ENCODE measurements at places on chromosomes 2 and 18.

DNA sequence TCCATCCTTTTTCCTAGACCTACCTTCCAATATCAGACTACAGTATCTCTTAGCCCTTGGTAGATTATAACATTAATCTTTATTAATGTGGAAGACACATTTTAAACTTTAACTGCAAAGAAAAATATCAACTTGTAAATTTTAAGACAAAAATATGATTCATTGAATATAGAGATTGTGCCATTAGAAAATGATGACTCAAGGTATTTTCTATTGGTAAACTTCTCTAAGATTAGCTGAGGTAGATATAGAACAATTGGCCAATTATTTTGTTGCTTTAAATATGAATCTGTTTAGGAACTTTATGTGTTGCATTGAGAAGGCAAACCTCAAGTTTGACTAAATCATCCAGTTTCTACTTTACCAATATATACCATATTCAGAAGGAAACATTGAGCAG lies 604.7 kb downstream of the CBLN2 start:
- no peak for DNase-seq
- H3K4me1 ChIP-seq, result no peaks in the 10 kb centered on the region
- H3K27ac ChIP-seq, result no peak overlapping the region
- no peaks in the 10 kb centered on the region for H3K27me3 ChIP-seq
- no peaks in the 10 kb centered on the region for H3K36me3 ChIP-seq
- no peak overlapping the region for H3K4me3 ChIP-seq

GRCh38 chr2:134433979-134434378 lies 180.1 kb downstream of the MGAT5 start:
- no peak overlapping the region for H3K27ac ChIP-seq
- no peaks in the 10 kb centered on the region for H3K27me3 ChIP-seq
- peak; percentile 77 for DNase-seq
- H3K4me3 ChIP-seq, result no peak overlapping the region

GRCh38 chr2:133492719-133493380 lies 75.4 kb downstream of the NCKAP5 start:
- H3K4me3 ChIP-seq, result no peak overlapping the region
- no peaks in the 10 kb centered on the region for H3K36me3 ChIP-seq
- no peak overlapping the region for H3K27ac ChIP-seq
- H3K4me1 ChIP-seq, result peaks cover 34% of the 10 kb centered on the region

GRCh38 chr2:205704127-205704741 lies 21.9 kb downstream of the NRP2 start:
- no peaks in the 10 kb centered on the region for H3K36me3 ChIP-seq
- H3K4me3 ChIP-seq, result no peak overlapping the region
- peaks cover 12% of the 10 kb centered on the region for H3K4me1 ChIP-seq
- DNase-seq, result no peak
- no peak overlapping the region for H3K27ac ChIP-seq

- H3K4me3 ChIP-seq, result no peak overlapping the region
- H3K27me3 ChIP-seq, result no peaks in the 10 kb centered on the region
- H3K27ac ChIP-seq, result no peak overlapping the region
- H3K4me1 ChIP-seq, result no peaks in the 10 kb centered on the region
These were observed 30.7 kb upstream of the PIEZO2 start for GRCh38 chr18:11179959-11180519.

DNA sequence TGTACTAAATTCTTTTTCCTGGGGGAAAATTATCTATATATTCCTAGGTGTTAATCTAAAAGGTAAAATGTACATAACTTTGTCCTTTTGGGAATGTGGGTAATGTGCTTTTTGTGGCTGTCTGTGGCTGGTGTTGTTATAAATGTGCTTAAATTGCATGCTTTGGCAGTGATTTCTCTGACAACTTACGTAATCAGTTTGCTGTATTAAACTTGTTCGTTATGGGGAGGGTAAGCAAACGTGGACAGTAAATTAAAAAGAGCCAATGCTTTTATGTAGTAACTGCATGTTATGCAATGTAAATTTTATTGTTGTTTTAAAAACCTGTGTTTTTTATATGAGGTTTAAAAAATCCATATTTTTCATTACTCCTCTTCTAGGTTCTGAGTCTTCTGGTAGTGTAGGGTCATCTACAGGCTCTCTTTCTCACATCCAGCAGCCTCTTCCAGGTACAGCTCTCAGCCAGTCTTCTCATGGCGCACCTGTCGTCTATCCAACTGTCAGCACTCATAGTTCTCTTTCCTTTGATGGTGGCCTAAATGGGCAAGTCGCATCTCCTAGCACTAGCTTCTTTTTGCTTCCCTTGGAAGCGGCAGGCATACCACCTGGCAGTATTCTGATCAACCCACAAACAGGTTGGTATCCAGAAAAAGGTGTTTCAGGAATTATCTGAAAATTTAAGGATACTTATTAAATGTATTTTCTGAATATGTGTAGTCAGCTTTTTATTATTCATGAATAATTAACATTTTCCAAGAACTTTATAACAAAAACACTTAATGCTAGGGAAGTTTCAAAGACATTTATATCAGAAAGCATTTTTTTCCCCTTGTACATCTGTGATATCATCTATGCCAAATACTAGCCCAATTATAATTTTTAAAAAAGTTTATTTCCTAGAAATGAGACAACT lies 100.2 kb upstream of the UBXN4 start:
- H3K27ac ChIP-seq, result no peak overlapping the region
- H3K27me3 ChIP-seq, result no peaks in the 10 kb centered on the region
- H3K36me3 ChIP-seq, result no peaks in the 10 kb centered on the region
- H3K4me1 ChIP-seq, result no peaks in the 10 kb centered on the region
- DNase-seq, result no peak

DNA sequence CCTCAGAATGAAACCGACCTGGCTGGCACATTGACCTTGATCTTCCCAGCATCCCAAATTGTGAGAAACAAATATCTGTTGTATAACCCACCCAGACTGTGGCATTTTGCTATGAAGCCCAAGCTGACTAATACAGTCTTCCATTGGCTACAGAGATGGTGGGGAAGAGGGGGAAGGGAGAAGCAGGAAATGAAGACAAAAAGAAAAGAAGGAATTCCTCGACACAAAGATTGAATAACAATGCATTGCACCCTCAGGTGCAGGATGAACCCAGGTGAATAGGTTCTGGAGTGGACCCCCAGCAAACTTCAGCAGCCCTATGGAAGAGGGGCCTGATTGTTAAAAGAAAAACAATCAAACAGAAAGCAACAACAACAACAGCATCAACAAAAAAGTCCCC lies 270.7 kb downstream of the FSIP2 start:
- DNase-seq, result no peak
- no peak overlapping the region for H3K27ac ChIP-seq
- no peaks in the 10 kb centered on the region for H3K27me3 ChIP-seq
- no peaks in the 10 kb centered on the region for H3K36me3 ChIP-seq
- no peaks in the 10 kb centered on the region for H3K4me1 ChIP-seq

DNA sequence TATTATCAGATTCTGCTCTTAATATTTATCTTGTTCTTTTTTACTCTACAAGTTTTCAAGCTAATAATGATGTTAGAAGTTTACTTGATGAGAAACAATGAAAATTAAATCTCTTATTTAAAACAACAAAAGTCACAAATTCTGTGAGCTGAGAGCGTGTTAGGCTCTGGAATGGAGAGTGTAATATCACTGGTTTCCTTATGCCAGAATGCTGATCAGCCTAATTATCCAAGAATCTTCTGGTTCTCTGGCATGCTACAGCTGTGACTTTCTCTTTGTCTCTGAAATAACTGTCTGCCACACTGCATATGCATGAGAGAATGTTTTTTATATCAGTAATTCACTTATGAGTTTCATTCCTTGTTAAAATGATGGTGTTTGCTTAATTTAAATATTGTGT lies 236.7 kb downstream of the PARD3B start:
- H3K36me3 ChIP-seq, result no peaks in the 10 kb centered on the region
- DNase-seq, result no peak
- no peaks in the 10 kb centered on the region for H3K27me3 ChIP-seq

- no peak for DNase-seq
- no peaks in the 10 kb centered on the region for H3K27me3 ChIP-seq
- no peaks in the 10 kb centered on the region for H3K4me1 ChIP-seq
- no peak overlapping the region for H3K27ac ChIP-seq
- H3K4me3 ChIP-seq, result no peak overlapping the region
- H3K36me3 ChIP-seq, result no peaks in the 10 kb centered on the region
These were observed 41.3 kb downstream of the CAPN13 start for GRCh38 chr2:30765876-30766470.

GRCh38 chr2:38174646-38175423 lies 98.9 kb upstream of the CYP1B1 start:
- no peaks in the 10 kb centered on the region for H3K27me3 ChIP-seq
- H3K4me1 ChIP-seq, result no peaks in the 10 kb centered on the region
- H3K27ac ChIP-seq, result no peak overlapping the region
- no peak overlapping the region for H3K4me3 ChIP-seq

- H3K27me3 ChIP-seq, result no peaks in the 10 kb centered on the region
- H3K4me1 ChIP-seq, result no peaks in the 10 kb centered on the region
- no peak overlapping the region for H3K27ac ChIP-seq
- H3K36me3 ChIP-seq, result no peaks in the 10 kb centered on the region
These were observed 229.7 kb upstream of the SPRED2 start for GRCh38 chr2:65661980-65662653.

DNA sequence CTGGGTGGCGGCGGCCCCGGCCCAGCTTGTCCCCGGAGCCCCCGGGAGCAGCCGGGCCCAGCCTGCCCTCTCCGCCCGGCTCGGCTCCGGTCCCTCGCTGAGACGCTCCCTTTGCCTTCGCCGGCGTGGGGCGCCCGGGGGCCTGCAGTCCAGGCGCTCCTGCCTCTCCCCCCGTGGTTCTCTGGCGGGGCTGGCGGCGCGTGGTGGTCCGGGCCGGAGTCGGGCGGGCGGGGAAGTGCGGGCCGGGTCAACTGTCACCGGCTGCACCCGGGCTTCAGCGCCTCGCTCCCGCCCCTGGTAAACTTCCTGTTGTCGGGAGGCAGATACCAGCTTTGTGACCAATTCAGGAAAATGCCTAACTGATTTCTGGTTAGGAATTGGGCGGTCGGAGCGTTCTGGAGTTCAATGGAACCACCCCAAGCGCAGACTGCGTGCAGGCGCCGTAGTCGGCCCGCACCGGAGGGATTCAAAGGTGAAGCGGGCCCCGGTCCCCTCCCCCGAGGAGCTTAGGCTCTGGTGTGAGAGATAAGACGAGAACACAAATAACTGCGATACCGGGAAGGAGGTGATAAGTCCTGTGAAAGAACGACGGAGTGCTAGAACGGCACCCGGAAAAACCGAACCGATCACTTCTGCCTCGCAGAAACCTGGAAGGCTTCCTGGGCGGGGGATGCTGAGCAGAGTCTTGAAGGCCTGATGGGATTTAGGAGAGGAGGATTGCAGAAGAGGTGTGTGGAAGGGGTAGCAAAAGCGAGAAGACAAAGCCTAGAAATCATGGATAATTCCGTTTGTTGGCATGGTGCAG lies 891 bp downstream of the CAB39 start:
- peak overlapping the region; percentile 74 for H3K4me3 ChIP-seq
- H3K27me3 ChIP-seq, result no peaks in the 10 kb centered on the region
- H3K4me1 ChIP-seq, result peaks cover 17% of the 10 kb centered on the region
- peak; percentile 82 for DNase-seq

DNA sequence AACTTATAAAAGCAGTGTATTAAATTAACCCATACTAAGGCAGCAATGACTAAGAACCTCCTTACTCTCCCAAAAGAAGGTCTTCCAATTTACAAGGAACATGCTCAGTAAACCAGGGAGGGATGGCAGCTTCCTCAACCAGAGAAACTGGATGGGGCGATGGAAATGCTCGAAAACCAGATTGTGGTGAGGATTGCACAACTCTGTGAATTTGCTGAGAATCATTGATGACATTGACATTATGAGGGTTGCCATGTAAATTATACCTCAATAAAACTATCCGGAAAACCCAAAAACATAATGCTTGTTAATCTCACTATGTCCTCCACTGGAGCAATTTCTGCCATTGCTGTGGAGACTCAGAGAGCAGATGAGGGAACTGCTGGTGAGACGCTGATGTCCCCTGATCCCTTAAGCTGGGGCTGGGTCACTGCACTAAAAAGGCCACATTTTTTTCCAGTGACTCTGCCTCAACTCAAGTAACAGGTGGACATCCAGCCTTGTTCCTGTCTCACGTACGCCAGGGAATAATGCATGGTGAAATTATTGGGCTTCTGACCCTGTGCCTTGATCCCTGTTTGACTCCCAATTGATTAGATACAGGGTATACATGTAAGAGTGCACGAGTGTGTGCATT lies 288.3 kb downstream of the CYP26B1 start:
- H3K4me1 ChIP-seq, result peaks cover 3% of the 10 kb centered on the region
- no peaks in the 10 kb centered on the region for H3K27me3 ChIP-seq
- no peaks in the 10 kb centered on the region for H3K36me3 ChIP-seq

DNA sequence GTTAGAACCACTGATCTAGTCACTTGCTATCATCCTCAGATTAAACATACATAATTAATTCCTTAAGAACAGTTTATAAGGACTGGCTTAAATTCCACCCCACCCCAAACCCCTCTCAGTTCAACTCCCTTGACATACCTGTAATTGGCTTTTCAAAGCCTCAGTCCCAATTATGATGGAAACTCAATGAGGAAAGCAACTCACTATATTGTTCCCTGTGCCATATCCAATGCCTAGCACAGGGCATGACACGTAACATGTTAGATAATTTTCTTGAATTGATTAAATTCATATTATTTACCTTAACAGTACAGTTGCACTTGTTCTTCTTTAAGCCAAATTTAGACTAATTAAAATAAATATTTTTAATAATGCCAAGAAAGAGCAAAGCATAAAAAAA lies 465.1 kb upstream of the CHAC2 start:
- DNase-seq, result no peak
- H3K36me3 ChIP-seq, result no peaks in the 10 kb centered on the region
- H3K4me3 ChIP-seq, result no peak overlapping the region
- H3K4me1 ChIP-seq, result no peaks in the 10 kb centered on the region

DNA sequence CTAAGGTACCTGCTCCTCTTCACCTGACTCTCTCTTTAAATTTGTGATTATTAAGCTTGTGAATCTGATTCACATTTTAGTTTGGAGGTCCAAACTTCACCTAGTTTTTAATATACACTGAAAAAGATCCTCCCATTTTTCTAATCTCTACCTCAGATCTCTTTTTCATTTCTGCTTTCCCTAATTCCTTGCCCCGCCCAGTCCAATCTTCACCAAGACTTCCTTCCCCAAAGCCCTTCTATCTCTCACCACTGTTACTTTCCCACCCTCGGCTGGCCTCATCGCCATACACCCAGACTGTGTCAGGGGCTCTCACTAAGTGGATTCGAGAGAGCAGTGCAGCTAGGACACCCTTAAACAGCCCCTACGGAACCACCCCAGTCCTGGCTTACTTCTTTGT lies 40.0 kb downstream of the LBH start:
- no peaks in the 10 kb centered on the region for H3K4me1 ChIP-seq
- H3K4me3 ChIP-seq, result no peak overlapping the region
- H3K27ac ChIP-seq, result no peak overlapping the region

GRCh38 chr2:129892360-129892759 lies 87.1 kb upstream of the RAB6C start:
- no peaks in the 10 kb centered on the region for H3K4me1 ChIP-seq
- H3K4me3 ChIP-seq, result no peak overlapping the region
- no peak for DNase-seq
- H3K27ac ChIP-seq, result no peak overlapping the region
- H3K36me3 ChIP-seq, result no peaks in the 10 kb centered on the region

- peak overlapping the region; percentile 18 for H3K4me3 ChIP-seq
- no peak overlapping the region for H3K27ac ChIP-seq
- H3K36me3 ChIP-seq, result no peaks in the 10 kb centered on the region
- peak; percentile 57 for DNase-seq
These were observed 6.3 kb upstream of the NRP2 start for GRCh38 chr2:205675861-205676516.

- H3K27ac ChIP-seq, result no peak overlapping the region
- H3K36me3 ChIP-seq, result peaks cover 5% of the 10 kb centered on the region
- DNase-seq, result no peak
These were observed 39.2 kb downstream of the FECH start for GRCh38 chr18:57547260-57547659.

Measured in kidney (tissue), 22 donors.